Heart right ventricle (tissue), 16 donors: ENCODE measurements at places on chromosomes 1 and 21. TPM values are rescaled to one million over a fixed set of nuclear protein-coding genes. Genes with fewer than 3 reads are reported as not detected.
A peak's percentile ranks its signal among the peaks of the same experiment; 100 is the strongest.

DNA sequence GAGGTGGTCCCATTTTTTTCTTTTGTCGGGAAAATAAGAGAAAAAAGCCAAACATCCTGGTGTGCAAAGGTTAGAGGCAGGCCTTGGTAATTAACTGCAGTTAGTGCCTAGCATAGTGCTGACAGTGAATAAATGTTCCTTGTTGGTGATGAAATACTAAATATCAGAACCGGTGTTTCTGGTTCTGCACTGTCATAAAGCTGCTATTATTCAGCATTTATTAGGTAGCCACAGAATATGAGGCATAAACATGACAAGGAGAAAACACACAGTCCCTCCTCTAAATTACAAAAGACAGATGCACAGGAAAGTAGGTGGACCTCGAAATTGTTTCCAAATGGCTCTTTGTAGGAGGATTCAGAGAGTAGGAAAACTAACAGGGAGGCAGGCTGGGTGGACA lies 122.0 kb upstream of the ADGRL2 start:
- DNase-seq = no peak

The NECTIN4 gene
- polyA plus RNA-seq = not detected

DNA sequence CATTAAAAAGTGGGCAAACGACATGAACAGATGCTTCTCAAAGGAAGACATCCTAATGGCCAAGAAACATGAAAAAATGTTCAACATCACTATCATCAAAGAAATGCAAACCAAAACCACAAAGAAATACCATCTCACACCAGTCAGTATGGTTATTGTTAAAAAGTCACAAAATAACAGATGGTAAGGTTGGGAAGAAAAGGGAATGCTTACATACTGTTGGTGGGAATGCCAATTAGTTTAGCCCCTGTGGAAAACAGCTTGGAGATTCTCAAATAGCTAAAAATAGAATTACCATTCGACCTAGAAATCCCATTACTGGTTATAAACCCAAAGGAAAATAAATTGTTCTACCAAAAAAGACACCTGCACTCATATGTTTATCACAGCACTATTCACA lies 369.4 kb downstream of the KCNH1 start:
- no peak for DNase-seq

GRCh38 chr1:67722292-67722944 lies 37.4 kb downstream of the GADD45A start:
- DNase-seq = no peak

The C1orf141 gene
- polyA plus RNA-seq = not detected

The PYHIN1 gene
- not detected for polyA plus RNA-seq

GRCh38 chr1:36321119-36321951 lies 2.1 kb downstream of the EVA1B start:
- DNase-seq = peak; percentile 90

DNA sequence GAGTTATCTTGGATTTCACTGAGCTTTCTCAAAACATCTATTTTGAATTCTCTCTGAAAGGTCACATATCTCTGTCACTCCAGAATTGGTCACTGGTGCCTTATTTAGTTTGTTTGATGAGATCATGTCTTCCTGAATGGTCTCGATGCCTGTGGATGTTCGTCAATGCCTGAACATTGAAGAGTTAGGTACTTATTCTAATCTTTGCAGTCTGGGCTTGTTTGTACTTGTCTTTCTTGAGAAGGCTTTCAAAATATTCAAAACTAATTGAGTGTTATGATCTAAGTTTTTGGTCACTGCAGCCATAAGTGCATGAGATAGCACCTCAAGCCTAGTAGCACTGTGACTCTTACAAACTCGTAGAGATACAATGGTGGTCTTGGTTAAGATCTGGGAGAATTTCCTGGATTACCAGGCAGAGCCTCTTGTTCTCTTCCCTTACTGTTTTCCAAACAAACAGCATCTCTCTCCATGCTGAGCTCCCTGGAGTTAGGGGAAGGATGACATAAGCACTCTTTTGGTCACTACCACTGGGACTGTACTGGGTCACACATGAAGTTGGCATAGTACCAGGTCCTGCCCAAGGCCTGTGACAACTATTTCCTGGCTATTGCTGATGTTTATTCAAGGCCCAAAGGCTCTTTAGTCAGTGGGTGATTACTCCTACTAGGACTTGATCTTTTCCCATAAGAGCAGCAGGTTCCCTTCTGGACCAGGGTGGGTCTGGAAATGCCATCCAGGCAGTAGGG lies 25.6 kb downstream of the SLC22A15 start:
- DNase-seq = no peak

- no peak for DNase-seq
Measured at GRCh38 chr1:110607536-110608230, 1.5 kb upstream of the KCNA2 start.

DNA sequence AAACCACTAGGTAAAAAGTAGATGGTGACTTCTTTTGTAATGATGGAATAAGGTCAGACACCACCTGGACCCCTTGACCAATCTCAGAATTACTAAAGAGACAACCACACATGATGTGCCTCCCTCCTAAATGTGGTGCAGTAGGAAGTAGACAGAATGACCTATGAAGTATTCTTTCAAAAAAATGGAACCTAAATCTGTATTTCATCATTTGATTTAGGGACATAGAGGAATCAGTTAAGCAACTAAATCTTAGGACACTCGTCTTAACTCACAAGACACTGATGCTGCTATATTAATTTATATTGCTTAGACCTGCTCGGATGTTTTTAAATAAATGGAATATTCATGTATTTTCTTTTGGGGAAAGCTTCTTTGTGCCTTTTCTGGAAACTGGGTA lies 80.9 kb upstream of the IRF2BP2 start:
- no peak for DNase-seq
